ENCODE measurements at places on chromosomes 4 and X. TPM values are rescaled to one million over a fixed set of nuclear protein-coding genes. Genes with fewer than 3 reads are reported as not detected.

ABCE1 gene
- 142 TPM for total RNA-seq

GPR143 gene
- 2.6 TPM for total RNA-seq

NEK1 gene
- 7.4 TPM for total RNA-seq

ACSL4 gene
- 94.6 TPM for total RNA-seq

CFAP47 gene
- total RNA-seq: not detected

MSX1 gene
- 3.5 TPM for total RNA-seq

NEXMIF gene
- not detected for total RNA-seq

COX7B2 gene
- not detected for total RNA-seq

AKAP17A gene
- 19.3 TPM for total RNA-seq

FRMD7 gene
- total RNA-seq: not detected

BMP2K gene
- 32.1 TPM for total RNA-seq

CABS1 gene
- total RNA-seq: not detected

MAGEB10 gene
- not detected for total RNA-seq

ZCCHC12 gene
- under 0.01 TPM for total RNA-seq

SSX2 gene
- total RNA-seq: not detected

SLC2A9 gene
- 1.6 TPM for total RNA-seq

ATP5ME gene
- total RNA-seq: 417 TPM

XAGE1B gene
- total RNA-seq: not detected

HSFX1 gene
- total RNA-seq: 0.36 TPM

CTAG1A gene
- not detected for total RNA-seq

OFD1 gene
- total RNA-seq: 7.2 TPM
